Stimulated activated CD8-positive, alpha-beta memory T cell treated with anti-CD3 and anti-CD28 coated beads, Interleukin-12 subunit alpha, Interleukin-12 subunit beta, amount 100 ng/mL, for 1 hour (primary cell): ENCODE measurements at places on chromosomes 7 and 10.

DNA sequence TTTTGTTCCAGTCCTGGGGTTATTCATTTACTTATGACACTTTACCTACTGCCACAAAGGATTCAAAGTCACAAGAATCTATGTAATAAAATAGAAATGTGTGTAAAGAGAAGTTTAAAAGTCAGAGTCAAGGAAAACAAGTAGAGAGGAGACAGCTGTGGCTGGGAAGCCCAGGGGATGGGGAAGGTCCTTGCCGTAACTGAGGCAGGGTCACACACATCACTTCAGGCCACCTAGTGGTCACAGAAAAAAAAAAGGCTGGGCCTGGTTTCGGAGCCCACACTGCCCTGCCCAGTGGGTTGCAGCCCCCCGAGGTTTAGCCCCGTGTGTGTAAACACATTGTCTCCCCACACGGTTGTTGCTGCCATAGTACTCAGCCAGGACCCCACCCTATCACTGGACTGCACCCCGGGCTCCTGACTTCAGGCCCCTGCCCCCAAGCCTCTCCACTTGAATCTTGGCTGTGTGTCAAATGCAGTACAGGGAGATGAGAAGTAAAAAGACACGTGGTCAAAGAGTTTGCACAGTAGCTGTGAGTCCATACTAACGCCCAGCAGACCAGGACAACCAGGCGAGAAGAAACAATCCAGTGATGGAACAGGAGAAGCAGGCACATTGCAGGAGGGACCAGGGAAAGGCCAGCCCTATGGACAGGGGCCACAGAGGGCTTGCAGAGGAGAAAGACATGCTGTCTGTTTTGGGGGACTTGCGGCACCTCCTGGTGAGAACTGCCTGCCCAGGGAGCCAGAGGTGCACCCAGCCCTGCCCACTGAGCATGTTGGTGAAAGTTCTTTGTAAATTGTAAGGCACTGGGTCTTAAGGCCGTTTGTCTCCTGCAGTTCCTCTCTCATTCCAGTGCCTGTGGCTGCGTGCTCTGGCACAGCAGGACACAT is 91.4 kb upstream of the MACROH2A2 start:
- no peak for DNase-seq

DNA sequence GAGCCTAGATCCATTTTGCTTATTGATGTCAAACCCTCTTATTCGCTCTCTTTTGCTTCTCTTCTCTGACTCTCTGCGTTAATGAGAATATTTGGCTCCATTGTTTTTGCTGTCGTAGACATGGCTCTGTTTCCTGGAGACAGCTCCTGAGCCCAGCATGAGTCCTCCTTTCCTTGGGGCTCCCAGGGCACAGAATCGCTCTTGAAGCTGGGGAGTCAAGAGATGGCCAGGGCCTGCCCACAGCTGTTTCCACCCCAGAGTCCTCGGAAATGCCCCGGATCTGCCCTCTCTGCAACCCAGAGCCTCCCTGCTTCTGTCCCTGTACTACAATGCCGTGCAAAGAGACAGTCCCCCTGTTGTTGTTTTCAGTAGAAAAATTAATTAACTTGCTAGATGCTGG is 566.7 kb upstream of the FOXK1 start:
- DNase-seq = no peak

DNA sequence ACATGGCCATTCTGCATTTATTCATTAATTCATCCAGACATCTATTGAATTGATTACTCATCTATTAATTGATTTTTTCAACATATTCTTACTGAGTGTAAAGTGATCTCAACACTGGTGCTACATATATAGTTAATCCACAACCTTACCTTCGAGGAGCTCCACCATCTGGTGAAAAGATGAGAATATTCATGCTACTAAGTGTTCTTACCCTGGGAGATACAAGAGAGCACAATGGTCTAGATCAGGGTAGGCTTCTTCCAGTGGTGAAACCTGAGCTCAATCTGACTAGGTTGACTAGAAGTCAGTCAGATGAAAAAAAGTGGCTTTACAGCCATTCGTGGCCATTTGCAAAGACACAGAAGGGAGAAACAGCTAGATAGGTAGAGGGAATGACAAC is 507.4 kb downstream of the ANKRD7 start:
- DNase-seq = no peak

GRCh38 chr10:88851706-88852105 is at the start of gene ANKRD22:
Gene ANKRD22 (minus strand): TSS chr10:88851844. CDS start chr10:88851607, 237 bp downstream.
- DNase-seq = no peak

GRCh38 chr10:3542185-3542611 is 242.8 kb downstream of the KLF6 start:
- DNase-seq = no peak

DNA sequence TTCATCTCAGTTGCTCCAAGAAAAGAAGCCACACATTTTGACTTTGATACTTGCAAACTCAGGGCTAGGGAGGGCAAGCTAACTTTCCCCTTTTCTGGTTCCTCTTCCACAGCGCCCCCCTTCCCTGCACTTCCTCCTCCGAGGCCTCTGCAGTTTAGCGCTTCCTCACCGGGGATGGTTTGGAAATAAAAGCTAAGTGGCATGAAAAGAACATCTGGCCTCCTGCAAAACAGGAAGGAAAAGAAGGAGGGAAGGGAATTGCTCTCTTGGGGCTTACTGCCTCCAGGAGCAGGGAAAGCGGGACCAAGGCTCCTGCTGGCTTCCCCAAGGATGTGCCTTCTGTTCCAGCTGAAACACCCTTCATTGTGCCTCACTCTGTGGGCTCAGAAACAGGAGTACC is 42.3 kb downstream of the PRKCQ start:
- no peak for DNase-seq

- DNase-seq = no peak
These were observed 4.6 kb downstream of the AGMO start for GRCh38 chr7:15557186-15557585.

DNA sequence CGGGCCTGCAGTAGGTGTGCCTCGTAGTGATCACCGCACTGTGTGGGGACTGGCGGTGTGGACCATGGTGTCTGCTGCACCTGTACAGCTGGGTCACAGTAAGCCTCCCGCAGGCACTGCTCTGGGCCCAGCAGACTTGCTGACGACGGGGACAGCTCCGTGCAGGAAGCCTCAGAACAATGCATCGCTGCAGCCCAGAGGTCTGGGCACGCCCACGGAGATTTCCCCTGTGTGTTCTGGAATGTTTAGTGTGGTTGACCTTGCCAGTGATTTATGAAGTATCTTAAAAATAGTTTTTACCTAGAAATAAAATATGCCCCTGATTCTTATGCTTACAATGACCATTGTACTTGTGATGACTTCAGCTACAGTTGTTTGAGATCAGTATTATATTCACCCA is 59.1 kb upstream of the ZNF32 start:
- no peak for DNase-seq

DNA sequence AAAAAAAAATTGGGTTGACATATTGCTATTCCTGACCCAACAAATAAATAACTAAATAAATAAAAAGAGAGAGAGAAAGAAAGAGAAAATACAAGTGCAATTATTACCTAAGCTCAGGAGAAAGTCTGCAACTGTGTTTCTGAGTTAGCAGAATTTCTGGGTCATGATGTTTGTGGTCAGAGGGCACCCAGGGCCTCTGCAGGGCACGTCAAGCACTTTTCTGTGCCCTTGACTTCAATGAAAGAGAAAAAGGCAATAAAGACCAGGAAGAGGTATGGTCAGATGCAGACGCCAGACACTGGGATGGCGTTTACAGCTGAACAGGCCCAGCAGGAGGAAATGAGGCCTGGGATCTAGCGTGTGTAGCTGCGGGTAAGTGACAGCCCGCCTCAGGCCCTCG is 160.9 kb upstream of the GDF10 start:
- no peak for DNase-seq

DNA sequence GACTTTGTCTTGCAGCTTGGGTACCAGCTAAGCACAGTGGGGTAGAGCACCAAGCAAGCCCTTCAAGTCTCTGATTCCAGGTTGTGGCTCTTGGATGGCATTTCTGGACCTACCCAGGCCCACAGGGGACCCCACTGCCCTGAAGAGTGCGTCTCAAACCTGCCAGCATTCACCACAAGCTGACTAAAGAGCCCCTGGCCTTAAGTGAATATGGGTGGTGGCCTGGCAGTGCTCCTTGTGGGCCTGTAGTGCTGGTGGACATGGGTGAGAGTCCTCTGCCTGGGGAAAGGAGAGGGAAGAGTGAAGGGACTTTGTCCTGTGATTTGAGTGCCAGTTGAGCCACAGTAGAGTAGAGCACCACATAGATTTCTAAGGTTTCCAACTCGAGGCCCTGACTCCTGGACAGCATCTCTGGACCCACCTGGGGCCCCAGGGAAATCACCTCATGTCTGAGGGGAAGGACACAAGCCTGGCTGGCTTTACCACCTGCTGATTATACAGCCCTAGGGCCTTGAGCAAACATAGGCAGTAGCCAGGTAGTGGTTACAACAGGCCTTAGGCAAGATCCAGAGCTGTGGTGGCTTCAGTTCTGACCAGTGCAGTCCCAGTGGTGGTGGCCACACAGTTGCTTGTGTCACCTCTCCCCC is 23.7 kb downstream of the GSDME start:
- DNase-seq = no peak

GRCh38 chr10:60309371-60309770 is 80.3 kb downstream of the ANK3 start:
- no peak for DNase-seq

- no peak for DNase-seq
These were observed 400.3 kb upstream of the PRKCQ start for GRCh38 chr10:6980353-6980752.

DNA sequence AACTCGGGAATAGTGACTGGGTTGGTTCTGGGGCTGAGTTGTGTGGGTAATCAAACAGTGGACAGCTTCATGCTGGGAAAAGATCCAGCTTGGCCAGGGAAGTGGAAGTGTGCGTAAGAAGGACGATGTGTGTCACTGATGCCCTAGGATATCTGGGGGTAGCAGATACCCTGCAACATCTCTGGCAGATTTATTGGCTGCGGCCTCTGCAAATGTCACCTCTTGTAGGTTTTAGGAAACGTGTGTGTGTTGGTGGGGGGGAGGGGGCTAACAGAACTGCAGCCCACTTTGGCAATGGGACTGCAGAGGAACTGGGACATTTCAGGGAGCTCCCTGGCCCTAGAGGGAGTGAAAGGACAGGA is 965 bp upstream of the AGAP3 start:
- no peak for DNase-seq

DNA sequence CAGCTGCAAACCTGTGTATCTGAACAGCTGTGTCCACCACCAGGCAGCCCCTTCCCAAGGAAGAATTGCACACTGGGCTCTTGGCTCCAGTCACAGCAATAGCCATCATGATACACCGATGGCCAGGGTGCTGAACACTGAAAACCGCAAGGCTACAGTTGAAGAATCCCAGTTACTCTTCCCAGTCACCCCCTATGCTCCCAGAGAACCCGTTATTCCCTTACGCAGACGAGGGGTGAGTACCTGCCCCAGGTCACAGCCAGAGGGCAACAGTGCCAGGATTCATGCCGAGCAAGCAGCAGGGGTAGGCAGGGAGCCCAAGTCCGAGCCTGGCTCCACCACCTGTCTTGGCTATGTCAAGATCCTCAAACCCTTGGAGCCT is 57.8 kb downstream of the RASGEF1A start:
- no peak for DNase-seq

DNA sequence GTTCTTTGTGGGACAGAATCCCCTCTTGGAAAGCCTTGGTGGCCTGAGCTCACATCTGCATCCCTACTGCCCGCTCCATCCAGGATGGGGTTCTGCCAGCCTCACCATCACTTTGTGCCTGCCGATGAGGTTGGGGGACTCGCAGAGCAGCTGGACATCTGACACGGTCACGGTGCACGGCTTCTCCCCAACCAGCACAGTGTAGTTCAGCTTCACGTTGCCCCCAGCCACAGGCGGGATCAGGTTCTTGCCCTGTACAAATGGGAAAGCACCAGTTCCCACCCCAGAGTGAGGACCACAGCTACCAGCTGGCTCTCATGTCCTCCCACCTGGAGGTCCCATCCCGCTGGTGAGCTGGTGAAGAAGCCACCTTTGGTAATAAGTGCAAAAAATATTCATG is 395.8 kb downstream of the PLXNA4 start:
- DNase-seq = no peak

DNA sequence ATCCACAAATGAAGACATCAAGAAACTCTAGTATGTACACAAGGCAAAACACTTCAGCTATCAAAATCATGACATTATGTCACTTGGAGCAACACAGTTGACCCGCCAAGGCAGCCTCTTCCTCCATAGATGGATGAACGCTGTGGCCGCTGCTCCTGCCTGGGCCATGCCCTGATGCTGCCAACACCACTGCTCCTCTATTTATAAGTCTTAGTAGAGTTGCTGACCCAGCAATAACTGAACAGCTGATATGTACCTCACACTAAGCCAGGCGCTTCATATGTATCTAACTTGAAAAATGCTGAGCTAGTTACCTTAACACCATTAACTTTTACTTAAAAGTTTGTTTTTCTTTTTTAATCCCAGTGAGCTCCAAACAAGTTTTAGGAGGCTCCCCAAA is 131.9 kb downstream of the LYZL1 start:
- no peak for DNase-seq
